ENCODE measurements at places on chromosomes 12 and 14. TPM values are rescaled to one million over a fixed set of nuclear protein-coding genes. Genes with fewer than 3 reads are reported as not detected.

OR4E2 gene
- total RNA-seq: not detected

AQP5 gene
- total RNA-seq: not detected

TAS2R7 gene
- total RNA-seq: 0.09 TPM

KRT8 gene
- 9.4 TPM for total RNA-seq

MRPL42 gene
- total RNA-seq: 71.7 TPM

All from dermis lymphatic vessel endothelial cell (primary cell).